GM13976 (cell line): ENCODE measurements at places on chromosomes 2 and 18.

GRCh38 chr18:58761970-58762780 lies 90.9 kb downstream of the MALT1 start:
- no peak for DNase-seq

DNA sequence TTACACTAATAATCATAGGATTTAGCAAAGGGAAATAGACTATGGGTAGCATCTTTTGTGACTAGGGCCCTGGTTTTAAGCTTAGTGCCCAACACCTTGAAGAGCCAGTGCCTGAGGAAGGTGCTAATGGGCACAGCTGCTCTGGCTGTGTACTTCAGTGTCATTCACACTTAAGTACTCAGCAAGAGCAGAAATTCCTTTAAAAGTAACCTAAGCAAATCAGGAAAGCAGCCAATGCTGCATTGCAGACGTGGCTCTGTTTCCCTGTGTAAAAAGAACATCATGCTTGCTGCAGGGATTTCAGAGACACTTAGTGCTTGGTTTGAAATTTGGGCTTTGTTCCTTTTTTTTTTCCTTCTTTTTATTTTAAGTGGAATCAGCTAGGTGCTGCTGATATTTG lies 505.4 kb downstream of the SUCLG1 start:
- DNase-seq: no peak

DNA sequence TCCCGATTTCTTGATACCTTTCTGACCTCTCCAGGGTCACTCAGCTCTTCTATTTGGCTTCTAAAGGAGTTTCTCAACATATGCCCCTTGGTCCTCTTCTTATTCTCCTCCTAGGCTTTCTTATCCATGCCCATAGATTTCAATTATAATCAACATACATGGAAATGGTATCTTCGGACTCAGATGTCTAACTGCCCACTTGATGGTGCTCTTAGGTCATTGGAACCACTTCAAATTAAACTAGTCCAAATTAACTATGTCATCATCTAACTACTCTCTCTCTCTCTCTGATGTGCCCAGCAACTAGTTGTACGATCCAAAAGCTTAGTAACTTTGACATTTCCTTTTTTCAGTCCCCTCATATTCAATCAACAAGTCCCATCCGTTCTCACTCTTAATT lies 43.2 kb upstream of the GPR75 start:
- no peak for DNase-seq

DNA sequence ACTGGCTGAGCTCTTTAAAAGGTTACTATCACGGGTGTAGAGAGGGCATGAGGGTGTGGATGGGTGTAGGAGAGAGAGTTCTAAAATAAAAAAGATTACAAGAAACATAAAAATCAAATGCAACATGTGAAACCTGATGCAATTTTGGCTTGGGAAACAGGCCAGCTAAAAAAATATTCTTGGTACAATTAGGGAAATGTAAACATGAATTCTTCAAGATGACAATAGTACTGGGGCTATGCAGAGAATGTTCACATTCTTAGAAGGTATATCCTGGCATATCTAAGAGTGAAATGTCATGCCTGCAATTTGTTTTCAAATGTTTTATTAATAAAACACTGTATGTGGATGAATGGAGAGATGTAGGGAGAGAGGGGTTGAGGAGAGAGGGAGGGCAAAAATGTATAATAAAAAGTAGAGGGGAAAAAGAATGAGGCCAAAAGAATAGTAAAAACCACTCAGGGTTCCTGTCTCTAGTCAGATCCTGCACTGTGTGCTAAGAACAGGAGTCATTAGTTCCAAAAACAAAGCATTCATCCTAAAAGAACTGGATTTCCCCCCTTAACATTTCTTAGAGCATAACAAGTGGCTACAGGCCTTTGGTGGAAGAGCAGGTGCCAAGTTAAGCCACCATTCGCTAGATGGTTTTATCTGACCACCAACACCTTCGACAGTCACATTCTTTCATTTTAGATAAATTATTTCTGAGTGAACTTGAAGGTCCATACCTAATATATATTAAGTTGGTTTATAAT lies 77.3 kb downstream of the LPIN2 start:
- no peak for DNase-seq

DNA sequence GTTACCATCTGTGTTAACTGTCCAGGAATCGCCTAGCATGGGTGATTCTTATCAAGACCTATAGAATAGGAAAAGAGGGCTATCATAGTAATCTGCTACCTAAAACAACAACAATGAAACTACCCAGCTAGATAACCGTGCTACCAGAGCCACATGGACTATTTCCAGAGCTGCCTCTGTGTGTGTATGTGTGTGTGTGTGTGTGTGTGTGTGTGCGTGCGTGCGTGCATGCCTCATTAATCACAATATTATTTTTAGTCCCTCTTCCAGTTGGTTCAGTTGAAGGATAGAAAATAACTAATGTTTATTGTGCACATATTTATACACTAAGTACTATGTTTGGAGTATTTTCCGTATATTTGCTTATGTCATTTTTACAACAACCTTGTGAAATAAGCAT lies 201.1 kb downstream of the SP3 start:
- DNase-seq: no peak

DNA sequence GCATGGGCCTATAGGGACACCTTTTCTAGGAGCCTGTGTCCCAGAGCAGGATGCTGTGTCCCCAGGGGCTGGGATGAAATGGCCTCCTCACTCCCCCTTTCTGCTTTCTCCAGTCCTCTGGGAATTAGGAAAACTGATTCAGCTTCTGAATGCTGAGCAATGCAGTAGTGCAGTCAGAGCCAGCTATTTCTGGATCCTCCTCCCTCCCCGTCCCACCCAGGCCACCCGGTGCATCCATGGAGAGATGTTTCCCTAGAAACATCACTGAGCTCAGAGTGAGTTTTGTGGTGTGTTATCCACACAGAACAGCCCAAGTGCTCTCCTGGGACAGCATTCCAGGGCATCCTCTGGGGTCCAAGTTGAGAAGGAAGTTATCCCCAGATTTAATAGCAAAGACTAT lies 125.5 kb downstream of the LOXHD1 start:
- DNase-seq: no peak

DNA sequence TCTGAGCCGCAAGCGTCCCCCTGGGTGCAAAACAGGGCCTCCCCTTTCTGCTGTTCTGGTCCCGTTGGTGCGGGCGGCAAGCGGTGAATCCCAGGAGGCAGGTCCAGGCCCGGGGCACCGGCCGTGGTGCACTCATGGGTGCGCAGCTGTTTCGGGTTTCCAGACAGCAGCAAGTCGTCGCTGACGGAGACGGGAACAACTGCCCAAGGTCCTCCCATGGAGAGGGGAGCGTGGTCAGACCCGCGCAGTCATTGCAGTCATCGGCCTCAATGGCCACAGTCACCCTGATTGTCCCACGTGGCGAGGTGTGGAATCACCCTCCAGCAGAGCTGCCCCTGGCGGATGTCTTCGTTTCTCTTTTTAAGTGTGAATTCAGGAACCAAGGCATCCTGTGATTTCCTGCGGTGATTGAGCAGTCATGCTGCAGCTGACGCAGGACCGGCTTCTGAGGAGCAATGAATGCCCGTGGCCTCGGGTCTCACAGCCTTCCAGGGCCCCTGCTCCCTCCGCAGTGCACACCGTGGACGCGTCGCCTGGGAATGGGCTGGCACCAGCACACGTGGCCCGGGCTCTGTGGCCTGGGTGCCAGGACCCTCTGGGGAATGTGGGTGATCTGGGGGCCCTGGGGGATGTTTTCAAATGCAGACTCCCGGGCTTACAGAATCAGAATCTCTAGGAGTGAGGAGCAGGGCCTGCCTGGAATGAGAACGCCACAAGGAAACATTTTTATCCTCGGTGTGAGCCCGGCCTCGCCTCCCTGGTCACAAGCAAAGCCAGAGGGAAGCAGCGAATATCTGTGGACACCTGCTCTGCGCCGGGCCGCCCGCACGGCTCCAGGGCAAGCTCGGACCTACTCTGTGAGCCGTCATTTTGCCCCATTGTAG lies 244.2 kb upstream of the SALL3 start:
- DNase-seq: no peak

GRCh38 chr2:120710256-120710655 lies 25.4 kb upstream of the GLI2 start:
- no peak for DNase-seq

DNA sequence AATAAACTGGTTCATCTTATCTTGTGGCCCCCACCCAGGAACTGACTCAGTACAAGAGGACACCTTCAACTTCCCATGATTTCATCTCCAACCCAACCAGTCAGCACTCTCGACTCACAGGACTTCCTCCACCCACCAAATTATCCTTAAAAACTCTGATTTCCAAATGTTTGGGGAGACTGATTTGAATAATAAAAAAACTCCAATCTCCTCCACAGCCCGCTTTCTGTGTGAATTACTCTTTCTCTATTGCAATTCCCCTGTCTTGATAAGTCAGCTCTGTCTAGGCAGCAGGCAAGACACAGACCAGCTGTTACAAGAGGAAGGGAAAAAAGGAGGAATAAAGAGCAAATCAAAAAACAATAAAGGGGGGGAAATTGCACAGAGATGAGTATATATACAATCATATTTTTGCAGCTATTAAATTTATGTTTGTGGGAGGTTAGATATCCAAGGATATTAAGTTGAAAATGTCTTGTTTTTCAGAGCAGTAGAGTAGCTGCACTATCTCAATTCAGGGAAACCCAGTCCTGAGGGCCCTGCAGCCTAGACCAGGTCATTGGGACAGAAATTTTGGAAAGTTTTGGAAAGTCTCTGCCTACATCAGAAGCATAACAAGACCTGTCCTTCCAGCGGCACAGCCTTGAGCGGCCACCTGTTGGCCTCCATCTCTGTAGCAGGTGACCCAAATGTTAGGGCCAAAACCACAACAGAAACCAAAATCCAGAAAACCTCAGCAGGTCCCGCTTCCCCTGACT lies 32.8 kb upstream of the SIGLEC15 start:
- no peak for DNase-seq

DNA sequence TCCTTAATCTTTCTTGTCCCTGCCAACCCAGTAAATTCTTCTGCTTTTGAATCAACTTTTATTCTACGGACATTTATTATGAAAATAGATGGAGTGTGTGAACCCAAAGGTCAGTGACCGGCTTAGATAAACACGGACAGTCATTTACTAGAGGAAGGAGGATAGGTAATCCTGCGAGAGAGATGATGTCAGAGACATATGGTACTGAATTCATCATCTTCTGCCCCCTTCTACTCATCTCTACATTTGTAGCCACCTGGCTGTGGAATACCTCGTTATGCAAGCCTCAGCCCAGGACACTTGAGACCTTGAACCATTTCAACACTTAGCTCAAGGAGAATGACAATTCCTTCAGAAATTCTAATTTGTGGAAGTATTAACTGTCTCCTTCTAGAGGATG lies 443.6 kb downstream of the TDRD15 start:
- no peak for DNase-seq

DNA sequence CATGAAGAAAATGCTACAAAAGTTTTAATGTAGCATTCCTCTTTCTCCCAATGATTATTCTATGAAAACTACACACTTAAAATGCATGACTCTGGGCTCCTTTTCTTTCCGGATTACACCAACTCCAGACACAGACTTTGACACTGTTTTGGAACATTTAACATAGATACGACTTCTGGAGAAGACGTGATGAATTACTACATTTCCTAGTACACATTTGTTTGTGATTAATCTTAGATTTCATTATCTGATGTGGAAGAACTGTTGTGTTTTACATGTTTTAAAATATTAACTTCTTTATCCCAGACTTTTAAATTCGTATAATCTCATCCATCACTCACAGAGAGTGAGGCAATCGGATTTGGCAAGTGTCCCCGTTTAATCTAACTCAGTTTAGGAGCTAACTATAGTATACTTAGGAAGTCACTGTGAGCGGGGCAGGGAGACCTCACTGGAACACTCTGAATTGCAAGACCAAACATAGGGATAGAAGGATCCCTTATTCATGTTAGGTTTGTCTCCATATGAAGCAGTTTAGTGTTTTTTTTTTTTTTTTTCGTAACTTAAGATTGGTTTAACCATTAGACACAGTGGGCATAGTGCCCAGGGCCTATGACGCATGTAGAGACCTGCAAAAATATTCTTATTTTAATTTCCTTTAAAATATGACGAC lies 66.7 kb downstream of the PDE1A start:
- DNase-seq: no peak

DNA sequence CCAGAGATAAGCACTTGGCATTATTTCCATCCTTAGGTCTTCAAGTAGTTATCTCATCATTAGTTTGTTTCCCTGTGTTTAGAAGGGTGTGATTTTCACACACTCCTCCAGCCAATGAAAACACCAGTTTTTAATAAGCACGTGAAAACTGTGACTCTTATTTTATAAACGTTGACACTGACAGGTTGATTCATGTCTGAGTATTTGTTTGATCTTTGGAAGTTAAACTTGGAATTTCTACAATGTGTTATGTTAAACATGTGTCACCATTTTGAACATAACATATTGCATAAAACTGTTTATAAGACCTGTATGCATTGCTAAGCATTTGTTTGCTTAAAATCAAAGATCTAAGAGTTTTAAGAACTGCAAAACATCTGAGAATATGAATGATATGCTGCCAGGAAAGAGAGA lies 27.6 kb downstream of the SLC40A1 start:
- no peak for DNase-seq

DNA sequence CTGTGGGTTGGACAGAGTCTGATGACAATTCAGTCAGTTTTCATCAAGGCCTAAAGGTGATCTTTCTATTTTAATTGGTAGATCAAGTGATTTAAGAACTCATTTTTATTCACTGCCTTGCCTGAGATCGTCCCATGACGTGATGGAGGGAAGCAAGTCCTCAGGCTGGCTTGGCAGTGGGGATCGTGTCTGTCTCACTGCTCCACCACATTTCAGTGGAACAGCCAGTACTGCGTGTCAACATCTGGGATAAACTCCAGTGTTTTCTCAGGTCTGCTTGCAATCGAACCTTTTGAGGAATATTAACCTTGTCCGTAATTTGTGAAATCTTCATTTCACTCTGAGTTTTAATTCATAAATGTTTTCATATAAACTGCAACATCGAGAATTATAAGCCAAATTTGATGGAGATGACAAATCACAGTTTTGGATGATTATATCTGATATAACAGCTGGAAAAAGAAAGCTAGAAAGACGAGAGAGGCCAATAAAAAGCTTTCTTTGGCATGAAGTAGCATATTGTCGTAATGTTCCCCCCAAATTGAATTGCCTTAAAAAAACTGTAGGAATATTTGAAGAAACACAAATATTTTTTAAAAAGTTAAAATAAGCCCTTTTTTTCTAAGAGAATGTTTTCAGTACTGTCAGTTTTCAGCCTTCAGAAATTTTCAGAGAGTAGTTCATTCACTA lies 414.7 kb upstream of the SPRED2 start:
- no peak for DNase-seq

DNA sequence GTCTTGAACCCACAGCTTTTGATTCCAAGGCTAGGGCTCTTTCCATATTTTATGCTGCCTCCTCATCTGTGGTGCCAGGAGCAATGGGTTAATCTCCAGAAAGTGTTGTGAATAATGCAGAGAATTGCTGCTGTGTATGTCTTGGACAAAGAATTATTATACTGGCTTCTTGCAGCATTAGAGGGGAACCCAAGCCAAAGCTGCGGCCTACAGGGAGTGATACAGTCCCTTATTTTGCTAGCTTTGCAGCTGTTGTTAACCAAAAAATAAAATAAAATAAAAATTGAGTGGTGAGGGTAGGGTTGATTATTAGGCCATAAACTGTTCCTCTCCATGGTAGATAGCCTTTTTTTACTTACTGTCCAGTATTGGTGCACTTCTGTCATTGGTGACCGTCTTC lies 16.7 kb downstream of the WIPF1 start:
- DNase-seq: no peak

- DNase-seq: no peak
Observed at GRCh38 chr2:64376926-64377325, 77.0 kb upstream of the LGALSL start.

- DNase-seq: no peak
Observed at GRCh38 chr2:15278296-15278695, 282.8 kb downstream of the NBAS start.

- no peak for DNase-seq
Observed at GRCh38 chr2:239579524-239580198, 178.8 kb upstream of the HDAC4 start.
